ENCODE measurements at places on chromosomes 12 and 14. TPM values are rescaled to one million over a fixed set of nuclear protein-coding genes. Genes with fewer than 3 reads are reported as not detected.

OR4Q2 gene
- total RNA-seq: not detected

DNA sequence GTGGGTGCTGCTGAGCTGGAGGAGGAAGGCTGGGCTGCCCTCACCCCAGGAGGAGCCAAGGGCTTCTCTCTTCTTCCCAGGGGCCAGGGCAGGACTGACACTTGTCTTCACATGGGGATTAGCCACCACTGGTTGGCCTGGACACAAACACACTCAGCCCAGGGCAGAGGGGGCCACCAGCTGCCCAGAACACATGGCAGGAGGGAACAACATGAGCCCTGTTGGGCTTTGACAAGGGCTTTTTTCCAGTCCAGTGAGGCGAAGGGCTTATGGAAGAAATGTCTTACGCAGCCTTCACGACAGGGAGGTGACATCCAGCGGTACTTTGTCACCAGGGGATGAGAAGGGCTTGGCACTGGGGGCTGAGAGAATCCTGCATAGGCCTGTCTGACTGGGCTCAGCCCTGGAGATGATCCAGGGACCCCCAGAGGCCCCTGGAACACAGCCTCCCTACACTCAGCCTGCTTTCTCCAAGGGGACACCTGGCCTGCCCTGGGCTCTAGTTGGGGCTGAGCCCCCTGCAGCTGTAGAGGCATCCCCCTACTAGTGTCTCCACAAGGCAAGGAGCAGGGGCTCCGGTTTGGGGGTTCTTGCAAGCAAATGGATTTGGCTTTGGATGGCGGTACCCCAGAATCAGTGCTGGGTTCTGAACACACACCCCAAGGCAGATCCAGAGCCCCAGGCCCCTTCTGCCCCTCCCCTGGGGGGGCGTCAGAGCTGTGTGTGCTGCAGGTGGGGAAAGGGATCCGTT is 18.9 kb downstream of the ARL6IP4 start:
- H3K27ac ChIP-seq: no peak overlapping the region
- no peaks in the 10 kb centered on the region for H3K27me3 ChIP-seq
- no peaks in the 10 kb centered on the region for H3K36me3 ChIP-seq
- H3K4me3 ChIP-seq: no peak overlapping the region

DNA sequence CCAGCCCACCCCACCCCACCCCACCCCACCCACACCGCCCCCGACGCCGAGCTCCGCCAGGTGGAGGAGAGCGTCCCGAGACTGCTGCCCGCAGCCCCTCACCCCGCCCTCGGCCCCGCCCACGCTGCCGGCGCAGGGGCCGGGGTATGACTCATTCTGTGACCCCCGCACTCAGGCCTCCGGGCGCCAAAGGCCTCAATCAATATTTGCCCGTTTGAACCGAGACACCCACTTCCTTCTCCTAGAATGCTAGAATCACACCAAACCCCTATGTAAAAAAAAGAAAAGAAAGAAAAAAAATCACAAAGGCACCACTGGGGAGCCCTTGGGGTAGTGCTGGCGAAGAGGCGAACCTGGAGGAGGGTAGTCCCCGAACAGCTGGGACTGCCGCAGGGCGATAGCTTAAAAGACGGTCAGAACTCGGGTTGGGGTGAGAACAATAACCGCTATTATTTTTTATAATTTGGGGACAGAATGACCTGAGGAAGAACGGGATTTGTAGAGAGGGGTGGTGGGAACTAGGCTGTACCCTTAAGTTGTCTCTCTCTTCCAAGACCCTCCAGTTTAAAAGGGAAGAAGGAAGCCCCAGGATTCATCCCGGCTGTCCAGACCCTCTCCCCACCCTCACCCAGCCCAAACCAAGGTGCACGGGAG is 894 bp downstream of the KRT8 start:
- peak; percentile 88 for DNase-seq
- H3K4me3 ChIP-seq: peak overlapping the region; percentile 76
- peaks cover 97% of the 10 kb centered on the region for H3K36me3 ChIP-seq
- no peaks in the 10 kb centered on the region for H3K27me3 ChIP-seq

EP400 gene
- 84.4 TPM for total RNA-seq

DNA sequence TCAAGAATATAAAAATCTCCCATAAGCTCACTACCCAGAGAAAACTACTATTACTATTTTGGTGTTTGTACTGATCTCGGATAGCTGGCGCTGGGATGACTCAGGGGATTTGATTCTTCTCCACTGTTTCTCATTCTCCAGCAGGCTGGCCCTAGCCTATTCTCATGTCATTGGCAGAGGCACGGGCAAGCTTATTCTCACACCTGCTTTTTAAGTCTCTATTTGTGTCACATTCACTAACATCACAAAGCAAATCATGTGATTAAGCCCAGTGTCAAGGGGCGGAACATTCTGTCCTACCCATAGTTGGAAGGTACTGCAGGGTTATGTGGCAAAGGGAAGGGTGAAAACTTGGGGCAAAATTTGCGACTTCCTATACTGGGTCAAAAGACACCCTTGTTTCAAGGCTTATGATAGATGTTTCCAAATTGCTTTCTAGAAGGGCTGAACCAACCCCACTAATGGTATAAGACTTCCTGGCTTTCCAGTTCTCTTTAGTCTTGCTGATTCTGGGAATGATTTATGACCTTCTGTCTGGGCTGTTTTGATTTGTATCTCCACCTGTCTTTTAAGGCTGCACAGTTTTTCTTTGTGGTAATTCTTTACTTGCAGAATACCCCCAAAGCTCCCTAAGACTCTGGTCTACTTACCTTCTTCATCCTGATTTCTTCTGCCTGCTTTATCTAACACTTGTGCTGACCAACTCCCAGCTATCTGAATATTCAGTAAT is 406.4 kb downstream of the NRXN3 start:
- no peak for DNase-seq
- no peak overlapping the region for H3K4me3 ChIP-seq
- no peak overlapping the region for H3K27ac ChIP-seq
- H3K27me3 ChIP-seq: peaks cover 11% of the 10 kb centered on the region
- H3K36me3 ChIP-seq: no peaks in the 10 kb centered on the region

PCED1B gene
- 2.1 TPM for total RNA-seq

DNA sequence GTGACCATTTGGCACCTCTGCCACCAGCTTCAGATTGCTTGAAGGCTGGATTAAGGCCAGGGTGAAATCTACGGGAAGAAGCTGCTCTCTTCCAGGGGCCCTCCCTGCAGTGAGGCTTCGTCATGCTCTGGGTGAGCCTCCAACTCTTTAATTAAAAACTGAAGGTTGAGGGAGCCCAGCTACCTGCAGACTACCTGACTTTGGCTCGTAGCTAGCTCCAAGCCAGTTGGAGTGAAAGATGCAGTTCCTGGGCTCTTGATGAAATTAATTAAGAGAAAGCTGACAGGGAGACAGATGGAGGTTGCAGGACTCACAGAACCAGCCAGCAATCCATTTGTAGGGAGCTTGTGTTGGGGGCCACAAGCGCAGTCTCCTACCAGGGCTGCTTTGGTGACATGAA is 168.5 kb upstream of the SFSWAP start:
- DNase-seq: no peak
- H3K27ac ChIP-seq: no peak overlapping the region
- H3K27me3 ChIP-seq: peaks cover 34% of the 10 kb centered on the region
- no peaks in the 10 kb centered on the region for H3K36me3 ChIP-seq
- no peaks in the 10 kb centered on the region for H3K4me1 ChIP-seq

GRCh38 chr14:101665478-101666078 is 95.9 kb upstream of the PPP2R5C start:
- peak; percentile 79 for DNase-seq
- H3K36me3 ChIP-seq: no peaks in the 10 kb centered on the region
- peaks cover 8% of the 10 kb centered on the region for H3K4me1 ChIP-seq
- H3K27ac ChIP-seq: no peak overlapping the region
- no peak overlapping the region for H3K4me3 ChIP-seq

- no peaks in the 10 kb centered on the region for H3K36me3 ChIP-seq
- no peak for DNase-seq
- no peak overlapping the region for H3K27ac ChIP-seq
- H3K27me3 ChIP-seq: no peaks in the 10 kb centered on the region
Observed at GRCh38 chr12:90015228-90015627, 306.6 kb upstream of the ATP2B1 start.

RPL10L gene
- not detected for total RNA-seq

- no peaks in the 10 kb centered on the region for H3K4me1 ChIP-seq
- no peaks in the 10 kb centered on the region for H3K27me3 ChIP-seq
- H3K4me3 ChIP-seq: no peak overlapping the region
- no peak overlapping the region for H3K27ac ChIP-seq
- no peak for DNase-seq
Observed at GRCh38 chr14:23481362-23481970, 12.0 kb downstream of the NGDN start.

- H3K4me3 ChIP-seq: no peak overlapping the region
- H3K27ac ChIP-seq: no peak overlapping the region
- DNase-seq: peak; percentile 32
- H3K36me3 ChIP-seq: no peaks in the 10 kb centered on the region
- H3K4me1 ChIP-seq: no peaks in the 10 kb centered on the region
- H3K27me3 ChIP-seq: no peaks in the 10 kb centered on the region
Observed at GRCh38 chr12:12983420-12984035, 16.5 kb downstream of the HEBP1 start.

GRCh38 chr12:17370621-17371020 is 719.4 kb downstream of the RERGL start:
- no peaks in the 10 kb centered on the region for H3K27me3 ChIP-seq
- DNase-seq: no peak
- H3K4me3 ChIP-seq: no peak overlapping the region
- no peaks in the 10 kb centered on the region for H3K4me1 ChIP-seq
- H3K27ac ChIP-seq: no peak overlapping the region
- H3K36me3 ChIP-seq: no peaks in the 10 kb centered on the region

NRXN3 gene
- total RNA-seq: not detected

DNA sequence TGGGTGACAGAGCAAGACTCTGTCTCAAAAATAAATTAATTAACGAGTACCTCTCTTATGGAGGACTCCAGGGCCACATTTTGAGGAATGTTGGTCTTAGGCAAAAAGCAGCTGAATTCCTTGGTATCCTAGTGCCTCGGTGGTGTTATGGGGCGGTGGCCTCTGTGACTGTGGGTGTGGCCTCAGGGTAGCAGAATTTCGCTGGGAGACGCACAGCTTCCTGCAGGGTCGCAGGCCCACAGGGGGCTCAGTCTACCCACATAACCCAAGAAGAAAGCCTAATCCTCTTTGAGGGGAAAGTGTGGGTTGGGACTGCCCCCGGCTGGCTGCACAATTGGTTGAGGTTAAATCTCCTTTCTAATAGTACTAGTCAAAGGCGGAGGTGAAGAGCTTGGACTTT is 11.2 kb upstream of the SERPINA4 start:
- H3K4me1 ChIP-seq: no peaks in the 10 kb centered on the region
- no peak for DNase-seq
- H3K27me3 ChIP-seq: no peaks in the 10 kb centered on the region
- H3K27ac ChIP-seq: no peak overlapping the region
- peaks cover 10% of the 10 kb centered on the region for H3K36me3 ChIP-seq
- H3K4me3 ChIP-seq: no peak overlapping the region

ARMH4 gene
- not detected for total RNA-seq

GRCh38 chr14:20681348-20682126 is 2.8 kb upstream of the RNASE4 start:
- peaks cover 5% of the 10 kb centered on the region for H3K36me3 ChIP-seq
- no peak overlapping the region for H3K27ac ChIP-seq
- peak; percentile 88 for DNase-seq
- H3K4me3 ChIP-seq: no peak overlapping the region
- peaks cover 27% of the 10 kb centered on the region for H3K4me1 ChIP-seq

PLEKHH1 gene
- total RNA-seq: 11.8 TPM

TAS2R19 gene
- total RNA-seq: 4.5 TPM

ATP6V1D gene
- total RNA-seq: 53.3 TPM

GRCh38 chr12:1662761-1663439 is 28.0 kb upstream of the ADIPOR2 start:
- peak; percentile 85 for DNase-seq
- no peaks in the 10 kb centered on the region for H3K27me3 ChIP-seq
- H3K27ac ChIP-seq: peak overlapping the region; percentile 69
- peaks cover 31% of the 10 kb centered on the region for H3K4me1 ChIP-seq
- peak overlapping the region; percentile 60 for H3K4me3 ChIP-seq

CARMIL3 gene
- 0.33 TPM for total RNA-seq

DNA sequence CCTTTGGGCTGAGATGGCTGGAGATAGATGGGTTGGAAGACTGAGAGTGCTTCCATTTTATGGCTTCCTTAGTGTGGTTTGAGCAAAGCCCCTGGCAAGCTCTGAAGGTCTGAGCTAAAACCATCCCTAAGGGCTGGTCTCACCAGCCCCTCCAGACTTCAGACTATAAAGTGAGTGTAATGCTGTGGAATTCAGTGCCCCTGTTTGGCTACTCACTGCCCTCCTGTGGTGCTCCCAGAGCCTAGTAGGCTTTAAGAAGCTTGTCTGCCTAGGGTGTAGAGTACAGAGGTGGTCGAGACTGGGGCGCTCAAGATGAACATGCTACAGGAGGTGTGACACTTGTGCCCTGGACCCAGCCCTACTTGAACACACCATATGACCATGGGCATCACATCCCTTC is 246.7 kb upstream of the FKBP4 start:
- no peaks in the 10 kb centered on the region for H3K4me1 ChIP-seq
- H3K27ac ChIP-seq: no peak overlapping the region
- no peak for DNase-seq
- no peaks in the 10 kb centered on the region for H3K27me3 ChIP-seq
- H3K36me3 ChIP-seq: no peaks in the 10 kb centered on the region

DLK1 gene
- total RNA-seq: not detected

- no peak overlapping the region for H3K4me3 ChIP-seq
- peaks cover 4% of the 10 kb centered on the region for H3K36me3 ChIP-seq
Observed at GRCh38 chr12:108910336-108910735, 30.4 kb downstream of the DAO start.

DNA sequence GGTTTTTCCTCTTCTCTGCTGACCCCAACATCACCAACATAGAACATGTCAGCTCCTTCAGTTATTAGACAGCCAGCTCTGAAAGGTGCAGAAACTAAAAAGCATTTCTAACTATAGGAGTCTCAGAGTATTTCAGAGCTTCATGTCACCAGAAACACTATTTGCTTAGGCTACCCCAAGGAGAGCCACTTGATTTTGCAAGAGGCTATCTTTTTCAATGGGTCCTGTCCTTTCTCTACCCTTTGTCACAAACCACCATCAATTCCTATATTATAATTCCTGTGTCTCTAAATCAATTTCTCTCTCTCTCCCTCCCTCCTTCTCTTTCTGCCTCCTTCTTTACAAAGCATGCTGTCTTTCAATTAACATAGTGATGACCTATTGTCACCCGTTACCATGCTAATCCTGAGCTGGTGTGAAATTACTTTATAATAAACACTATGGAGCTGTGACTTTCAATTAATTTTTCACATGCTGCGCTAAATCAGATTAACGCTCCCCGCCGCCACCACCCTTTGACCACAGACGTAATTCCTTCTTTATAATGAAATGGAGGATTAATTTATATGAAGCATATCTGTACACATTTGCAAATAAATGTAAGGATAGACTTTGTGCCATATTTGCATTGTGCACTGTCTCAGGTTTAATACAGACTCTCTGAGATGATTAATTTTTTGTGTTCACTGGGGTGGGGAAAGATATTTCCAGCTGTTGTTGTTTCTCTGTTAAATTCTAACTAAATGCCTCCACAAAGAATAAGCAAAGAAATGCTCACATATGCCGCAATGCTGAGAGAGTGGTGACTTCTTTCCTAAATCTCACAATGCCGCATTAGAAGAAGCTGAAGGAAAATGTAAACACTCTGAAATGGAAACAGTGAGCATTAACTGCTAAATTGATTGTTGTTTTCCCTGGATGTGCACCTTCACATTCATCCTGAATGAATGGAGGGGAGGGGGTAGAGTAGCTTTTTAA is 418.6 kb downstream of the PDZRN4 start:
- no peaks in the 10 kb centered on the region for H3K4me1 ChIP-seq
- H3K27ac ChIP-seq: no peak overlapping the region
- no peaks in the 10 kb centered on the region for H3K27me3 ChIP-seq
- H3K4me3 ChIP-seq: no peak overlapping the region
- no peaks in the 10 kb centered on the region for H3K36me3 ChIP-seq

FOXN4 gene
- not detected for total RNA-seq

Data from Calu3 (cell line).